ENCODE measurements at places on chromosomes 16 and 17.

DNA sequence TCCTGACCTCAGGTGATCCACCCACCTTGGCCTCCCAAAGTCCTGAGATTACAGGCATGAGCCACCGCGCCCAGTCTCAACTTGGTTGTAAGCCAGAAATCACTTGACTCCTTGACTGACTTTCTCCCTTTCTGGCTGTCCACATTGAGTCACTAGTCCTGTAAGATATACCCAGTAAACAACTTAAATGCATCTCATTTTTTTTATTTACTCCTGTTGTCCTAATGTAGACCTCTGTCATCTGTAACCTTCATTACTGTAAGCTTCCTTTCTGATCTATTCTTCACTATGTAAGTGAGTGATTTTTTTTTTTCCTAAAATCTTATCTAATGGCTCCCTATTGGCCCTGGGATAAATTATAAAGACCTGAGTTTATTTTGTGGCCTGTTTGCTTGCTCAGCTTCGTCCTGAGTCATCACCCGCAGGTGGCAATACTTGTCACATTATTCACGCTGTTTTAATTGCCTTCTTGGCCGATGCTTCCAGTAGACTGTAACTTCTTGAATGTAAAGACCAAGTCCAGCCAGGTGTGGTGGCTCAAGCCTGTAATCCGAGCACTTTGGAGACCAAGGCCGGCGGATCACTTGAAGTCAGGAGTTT, 41.0 kb downstream of the PAFAH1B1 start:
- DNase-seq: no peak

GRCh38 chr17:4769628-4770027, 2.1 kb upstream of the TM4SF5 start:
- DNase-seq: no peak

DNA sequence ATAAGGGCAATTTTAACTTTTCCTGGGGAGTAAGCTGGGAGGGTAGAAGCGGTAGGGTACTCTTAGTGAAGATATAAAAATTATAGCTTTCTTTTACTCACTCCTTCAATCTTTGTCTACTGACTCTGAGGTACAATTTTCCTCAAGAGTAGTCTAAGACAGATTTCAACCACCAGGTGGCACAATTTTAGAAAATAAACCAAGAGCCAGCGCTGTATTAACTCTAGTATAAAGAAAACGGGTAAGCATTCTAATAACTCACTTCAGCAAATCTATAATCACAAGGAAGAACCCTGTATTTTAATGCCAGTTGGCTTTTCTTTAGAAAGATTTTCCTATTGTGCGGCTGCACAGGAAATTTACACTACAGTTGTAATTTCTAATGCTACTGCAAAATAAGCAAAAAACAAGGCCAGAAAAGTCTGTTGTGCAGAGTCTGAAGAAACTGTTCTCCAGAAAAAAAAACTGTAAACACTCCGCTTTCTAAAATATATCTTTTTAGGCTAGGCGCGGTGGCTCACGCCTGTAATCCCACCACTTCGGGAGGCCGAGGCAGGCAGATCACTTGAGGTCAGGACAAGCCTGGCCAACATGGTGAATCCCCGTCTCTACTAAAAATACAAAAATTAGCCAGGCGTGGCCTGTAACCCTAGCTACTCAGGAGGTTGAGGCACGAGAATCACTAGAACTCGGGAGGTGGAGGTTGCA, 1.9 kb downstream of the CMC2 start:
- DNase-seq: no peak

DNA sequence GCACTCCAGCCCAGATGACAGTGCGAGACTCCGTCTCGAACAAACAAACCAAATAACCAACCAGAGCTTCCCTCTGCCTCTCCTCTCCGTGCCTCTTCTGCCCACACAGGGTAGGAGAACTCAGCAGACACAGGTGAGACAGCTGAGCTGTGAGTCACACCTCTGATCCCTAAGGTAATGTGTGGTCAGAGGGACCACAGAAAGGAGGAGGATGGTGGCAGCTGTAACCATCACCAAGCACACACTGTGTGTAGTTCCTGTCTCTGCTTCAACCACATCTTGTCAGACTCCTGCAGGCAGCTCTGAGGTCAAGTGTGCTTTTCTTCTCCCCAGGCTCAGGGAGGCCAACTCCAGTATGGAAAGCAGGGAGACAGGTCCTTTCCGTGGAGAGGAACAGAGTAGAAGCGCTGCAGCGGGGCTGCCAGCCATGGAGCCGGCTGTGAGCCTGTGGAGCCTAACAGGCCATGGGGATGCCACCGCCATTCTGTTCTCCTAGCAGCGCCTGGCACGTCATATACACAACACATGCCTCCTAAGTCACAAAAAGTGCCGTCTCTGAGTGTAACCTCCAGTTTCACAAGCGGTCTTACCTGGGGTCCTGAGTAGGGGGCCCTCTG, 7.1 kb downstream of the NUDT16L1 start:
- DNase-seq: no peak
